ENCODE measurements at places on chromosomes 16 and 17.

- DNase-seq, result no peak
These were observed 40.7 kb upstream of the SLC6A2 start for GRCh38 chr16:55615071-55615470.

DNA sequence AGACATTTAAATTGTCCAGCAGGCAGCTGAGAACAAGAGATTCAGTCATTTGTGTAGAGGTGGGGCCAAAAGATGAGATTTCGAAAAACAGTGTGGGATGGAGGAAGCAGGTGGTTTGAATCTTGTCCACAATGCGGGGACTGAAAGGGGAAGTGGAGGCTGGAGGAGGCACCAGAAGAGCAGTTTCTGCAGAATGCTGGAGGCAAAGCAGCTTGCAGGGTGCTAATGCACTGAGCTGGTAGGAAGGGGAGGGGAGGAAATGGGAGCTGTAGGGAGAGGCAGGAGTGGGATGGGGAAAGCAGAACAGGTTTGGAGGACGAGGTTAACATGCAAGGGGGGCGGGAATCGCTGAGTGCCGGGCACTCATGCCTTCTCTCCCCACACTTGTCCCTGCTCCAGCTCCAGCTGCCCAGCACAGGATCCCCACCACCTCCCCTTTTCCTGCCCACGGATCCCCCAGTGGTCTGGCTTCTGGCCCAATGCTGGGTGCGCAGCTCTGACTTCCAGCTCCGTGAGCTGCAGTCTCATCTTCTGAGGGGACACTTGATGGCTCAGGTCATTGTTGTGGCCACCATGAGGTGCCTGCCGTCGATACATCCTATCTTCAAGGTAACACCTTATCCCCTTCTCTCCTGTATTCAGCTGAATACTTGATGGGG lies 9.4 kb downstream of the C17orf100 start:
- no peak for DNase-seq

DNA sequence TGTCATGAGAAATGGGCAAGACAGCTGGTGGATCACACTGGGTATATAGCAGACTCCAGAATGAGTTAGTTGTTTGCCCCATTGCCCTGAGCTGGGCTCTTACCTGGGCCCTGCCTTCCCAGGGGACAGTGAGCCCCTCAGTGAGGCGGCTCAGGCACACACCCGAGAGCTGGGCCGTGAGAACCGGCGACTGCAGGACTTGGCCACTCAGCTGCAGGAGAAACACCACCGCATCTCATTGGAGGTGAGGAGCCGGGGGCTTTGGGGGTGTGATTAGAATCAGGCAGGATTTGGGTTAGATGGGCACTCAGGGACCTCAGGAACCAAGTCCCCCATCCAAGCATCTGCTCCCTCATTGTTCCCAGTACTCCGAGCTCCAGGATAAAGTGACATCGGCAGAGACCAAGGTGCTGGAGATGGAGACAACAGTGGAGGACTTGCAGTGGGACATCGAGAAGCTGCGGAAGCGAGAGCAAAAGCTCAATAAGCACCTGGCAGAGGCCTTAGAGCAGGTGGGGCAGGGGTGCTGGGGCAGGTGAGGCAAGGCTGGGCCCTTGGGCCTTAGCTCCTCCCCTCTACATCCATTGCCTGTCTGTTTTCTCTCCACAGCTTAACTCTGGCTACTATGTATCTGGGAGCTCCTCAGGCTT lies 2.8 kb downstream of the RNF40 start:
- no peak for DNase-seq

DNA sequence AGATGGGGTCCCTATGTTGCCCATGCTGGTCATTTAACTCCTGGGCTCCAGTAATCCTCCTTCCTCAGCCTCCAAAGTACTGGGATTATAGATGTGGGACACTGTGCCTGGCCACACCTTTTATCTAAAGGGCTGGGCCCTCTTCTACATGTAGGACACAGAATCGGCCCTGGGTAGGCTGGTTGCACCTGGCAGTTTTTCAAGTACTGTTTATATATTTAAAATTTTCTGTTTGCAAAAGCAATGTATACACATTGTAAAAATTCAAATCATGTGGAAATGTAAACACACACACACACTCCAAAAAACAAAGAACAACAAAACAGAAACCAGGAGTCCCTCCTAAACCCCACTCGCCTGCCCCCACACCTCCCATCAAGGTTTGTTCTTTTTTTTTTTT lies 28.1 kb upstream of the SIAH1 start:
- DNase-seq, result no peak

- peak; percentile 30 for DNase-seq
These were observed 547 bp downstream of the PLCD3 start for GRCh38 chr17:45131616-45132319.

- no peak for DNase-seq
These were observed 743.6 kb downstream of the KCNJ2 start for GRCh38 chr17:70912716-70913485.

GRCh38 chr16:4661661-4662060 lies 31.7 kb upstream of the NUDT16L1 start:
- DNase-seq, result no peak

GRCh38 chr16:2154533-2155090 lies 970 bp upstream of the TRAF7 start:
- no peak for DNase-seq

- no peak for DNase-seq
These were observed 274.7 kb downstream of the HS3ST4 start for GRCh38 chr16:25966172-25967097.

DNA sequence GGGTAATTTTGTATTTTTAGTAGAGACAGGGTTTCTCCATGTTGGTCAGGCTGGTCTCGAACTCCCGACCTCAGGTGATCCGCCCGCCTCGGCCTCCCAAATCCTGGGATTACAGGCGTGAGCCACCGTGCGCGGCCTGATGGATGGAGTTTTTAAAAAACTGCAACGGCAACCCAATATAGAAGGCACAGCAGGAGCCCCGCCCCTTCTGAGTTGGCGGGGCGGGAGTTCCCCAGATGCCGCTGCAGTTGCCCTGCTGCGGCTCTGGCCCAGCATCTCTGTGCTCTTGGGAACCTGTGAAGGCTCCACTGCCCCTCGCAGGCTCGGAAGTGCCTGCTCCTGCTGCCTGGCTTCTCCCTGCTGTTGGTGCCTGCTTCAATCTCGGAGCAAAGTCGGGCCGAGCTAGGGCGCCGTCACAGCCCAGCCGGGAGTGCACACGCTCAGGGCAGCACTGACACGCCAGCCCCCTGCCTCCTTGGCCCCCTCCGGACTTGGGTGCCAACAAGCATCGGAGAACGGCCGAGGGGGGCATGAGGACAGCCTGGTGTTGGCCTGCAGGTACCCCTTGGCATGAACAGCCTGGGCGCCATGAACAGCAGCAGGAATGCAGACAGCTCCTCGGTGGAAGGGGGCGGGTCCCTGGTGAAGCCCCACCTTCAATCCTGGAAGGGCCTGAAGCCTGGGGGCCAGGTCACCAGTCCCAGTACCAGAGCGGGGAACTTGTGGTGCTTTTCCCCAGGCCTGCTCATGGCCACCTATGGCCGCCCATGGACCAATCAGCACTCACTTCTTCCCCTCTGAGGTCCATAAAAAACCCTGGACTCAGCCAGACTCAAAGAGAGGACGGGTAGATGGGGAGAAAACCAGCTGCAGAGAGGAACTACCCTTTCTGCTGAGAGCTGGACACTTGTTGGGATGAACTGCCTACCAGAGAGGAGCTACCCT lies 2.3 kb upstream of the NT5M start:
- peak; percentile 50 for DNase-seq

- peak; percentile 85 for DNase-seq
These were observed 661 bp upstream of the ALOXE3 start for GRCh38 chr17:8118769-8119580.

GRCh38 chr17:73900516-73900915 lies 256.3 kb upstream of the SDK2 start:
- DNase-seq, result no peak

- DNase-seq, result peak; percentile 49
These were observed 934 bp downstream of the MAFG start for GRCh38 chr17:81926451-81927151.

GRCh38 chr17:50563092-50563511 lies 2.6 kb downstream of the CACNA1G start:
- DNase-seq, result no peak

DNA sequence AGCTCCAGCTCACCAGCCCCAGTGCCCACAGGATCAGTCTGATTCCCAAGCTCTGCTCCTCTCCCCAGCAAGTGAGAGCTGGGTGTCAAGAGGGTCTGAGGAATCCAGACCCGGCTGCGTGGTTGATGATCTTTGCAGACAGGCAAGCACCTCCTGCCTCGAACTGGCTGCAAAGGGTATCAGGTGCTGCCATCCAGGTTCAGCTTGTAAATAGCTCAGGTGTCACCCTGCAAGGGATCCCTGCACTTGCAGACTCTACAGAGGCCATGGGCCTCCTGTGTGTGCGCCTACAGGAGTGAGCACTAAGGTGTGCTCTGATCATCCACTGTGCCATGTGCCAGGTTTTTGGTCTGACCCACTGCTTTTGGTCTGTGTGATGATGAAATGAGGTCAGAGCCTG lies 16.2 kb downstream of the DEXI start:
- DNase-seq, result no peak

DNA sequence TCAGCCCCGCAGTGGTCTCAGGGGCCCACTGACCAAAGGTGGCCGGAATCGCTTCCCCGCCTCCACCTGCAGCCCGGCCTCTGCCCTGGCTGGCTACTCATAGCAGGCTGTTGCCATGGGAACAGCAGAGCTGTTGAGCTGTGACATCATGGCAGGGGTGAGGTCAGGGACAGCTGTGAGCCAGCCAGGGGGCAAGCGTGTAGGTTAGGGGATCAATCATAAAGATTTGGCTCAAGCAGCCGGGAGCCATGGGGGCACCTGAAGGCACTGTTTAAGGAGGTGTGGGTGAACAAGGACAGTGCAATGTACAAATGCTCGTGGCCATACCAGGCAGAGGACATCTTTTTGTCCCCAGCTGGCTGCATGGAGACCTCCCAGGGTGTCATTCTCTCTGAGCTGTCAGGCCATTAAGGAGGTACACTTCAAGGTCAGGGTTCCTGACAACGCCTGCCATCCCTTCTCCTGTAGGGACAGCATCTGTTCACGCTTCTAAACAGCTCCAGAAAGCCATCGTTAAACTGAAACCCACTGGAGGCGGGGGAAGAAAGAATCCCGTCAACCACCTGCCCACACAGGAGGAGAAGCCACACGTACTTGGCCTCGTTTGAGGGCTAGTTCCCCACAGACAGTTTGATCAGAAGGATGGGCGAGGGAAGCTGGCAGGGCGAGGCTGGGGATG lies at the start of gene CEP295NL:
CEP295NL (minus strand) TSS at position 101 of the 679 bp plus-strand sequence. CDS start 1,373 bp downstream, outside the sequence.
- DNase-seq, result no peak

DNA sequence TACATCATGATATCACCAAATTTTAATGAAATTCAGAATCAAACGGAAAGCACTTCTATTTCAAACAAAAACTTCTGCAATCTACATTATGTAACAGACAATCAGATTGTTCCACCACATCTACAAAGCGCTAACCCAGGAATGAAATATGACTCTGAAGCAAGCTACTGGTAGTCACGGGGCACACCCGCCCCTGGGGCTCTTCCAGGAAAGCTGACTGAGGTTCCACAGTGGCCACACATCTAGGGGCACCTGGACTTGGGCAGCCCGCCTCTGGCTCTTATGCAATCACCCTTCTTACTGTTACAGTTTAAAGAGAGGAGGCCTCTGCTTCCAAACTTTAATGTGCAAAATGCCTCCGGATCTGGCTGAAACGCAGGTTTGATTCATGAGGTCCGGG lies 27.5 kb downstream of the ZCCHC14 start:
- DNase-seq, result peak; percentile 13

DNA sequence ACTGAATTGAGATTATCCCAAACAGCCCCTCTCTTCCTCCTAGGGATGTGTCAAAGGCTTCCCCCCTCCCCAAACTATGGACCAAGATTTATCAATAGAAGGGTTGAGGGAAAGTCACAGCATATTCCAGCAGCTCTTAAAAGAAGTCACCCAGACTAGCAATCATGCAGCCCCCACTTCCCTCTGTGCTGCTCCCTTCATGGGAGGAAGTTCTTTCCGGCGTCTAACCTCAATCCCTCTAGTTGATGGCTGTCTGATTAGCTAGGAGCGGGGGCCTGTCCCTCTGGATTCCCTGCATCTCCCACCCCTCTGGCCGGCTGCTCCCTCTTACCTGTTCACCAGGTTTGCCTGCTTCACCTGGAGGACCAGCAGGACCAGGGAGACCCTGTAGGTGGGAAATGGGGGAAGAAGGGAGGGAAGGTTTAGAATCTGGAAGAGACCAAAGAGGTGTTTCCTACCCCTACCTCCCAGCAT lies 9.2 kb downstream of the COL1A1 start:
- no peak for DNase-seq

- no peak for DNase-seq
These were observed 19.8 kb upstream of the IL21R start for GRCh38 chr16:27381974-27382855.

DNA sequence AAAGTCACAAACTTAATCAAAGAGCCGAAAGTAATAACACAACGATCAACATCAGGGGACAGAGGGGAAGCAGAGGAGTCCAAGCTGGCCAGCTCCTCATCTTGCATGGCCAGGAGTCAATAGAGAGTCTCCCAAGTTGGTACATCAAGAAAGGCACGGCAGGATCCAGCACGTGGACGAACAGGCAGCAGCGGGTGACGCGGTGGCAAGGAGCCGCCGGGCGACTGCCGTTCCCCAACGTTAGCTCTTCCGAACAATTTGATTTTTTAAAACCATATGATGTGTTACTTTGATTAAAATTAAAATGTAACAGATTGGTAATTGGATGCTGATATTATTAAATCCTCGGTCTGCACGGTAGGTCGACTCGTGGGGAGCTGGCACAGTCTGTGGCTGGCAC lies 81.8 kb upstream of the DOC2B start:
- no peak for DNase-seq

DNA sequence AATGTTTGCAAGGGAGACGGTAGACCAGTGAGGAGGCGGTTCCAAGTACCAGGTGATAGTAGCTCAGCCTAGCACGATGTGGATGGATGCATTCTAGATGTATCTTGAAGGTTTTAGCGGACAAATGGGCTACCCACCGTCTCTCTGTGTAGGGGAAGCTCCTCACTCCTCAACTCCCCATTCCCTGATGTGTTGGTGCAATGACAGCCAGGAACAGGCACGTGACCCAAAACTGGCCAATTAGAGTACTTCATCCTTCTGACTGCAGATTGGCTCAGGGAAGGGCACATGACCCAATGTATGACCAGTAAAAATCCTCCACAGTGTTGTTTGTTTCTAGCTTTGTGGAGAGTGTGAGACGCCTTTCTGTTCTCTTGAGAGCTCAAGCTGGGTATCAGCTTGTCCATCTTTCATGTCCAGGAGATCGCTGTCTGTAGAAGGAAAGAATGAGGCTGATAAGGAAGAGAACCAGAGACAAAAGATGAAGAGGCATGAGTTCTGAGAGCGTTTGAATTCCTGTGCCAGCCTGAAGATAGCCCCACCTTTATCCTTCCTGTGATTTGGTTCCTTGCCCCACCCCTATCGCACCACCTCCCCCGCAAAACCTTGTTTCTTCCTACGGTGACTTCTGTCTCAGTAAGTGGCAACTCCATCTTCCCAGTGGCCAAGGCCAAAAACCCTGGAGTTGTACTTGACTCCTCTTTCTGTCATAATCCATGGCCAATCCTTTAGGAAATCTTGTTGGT lies 2.3 kb upstream of the BORCS6 start:
- peak; percentile 77 for DNase-seq

Measured in CD4-positive, alpha-beta T cell treated with Interleukin-1 beta for 1 hour (primary cell).